ENCODE measurements at places on chromosomes 1 and 21.

DNA sequence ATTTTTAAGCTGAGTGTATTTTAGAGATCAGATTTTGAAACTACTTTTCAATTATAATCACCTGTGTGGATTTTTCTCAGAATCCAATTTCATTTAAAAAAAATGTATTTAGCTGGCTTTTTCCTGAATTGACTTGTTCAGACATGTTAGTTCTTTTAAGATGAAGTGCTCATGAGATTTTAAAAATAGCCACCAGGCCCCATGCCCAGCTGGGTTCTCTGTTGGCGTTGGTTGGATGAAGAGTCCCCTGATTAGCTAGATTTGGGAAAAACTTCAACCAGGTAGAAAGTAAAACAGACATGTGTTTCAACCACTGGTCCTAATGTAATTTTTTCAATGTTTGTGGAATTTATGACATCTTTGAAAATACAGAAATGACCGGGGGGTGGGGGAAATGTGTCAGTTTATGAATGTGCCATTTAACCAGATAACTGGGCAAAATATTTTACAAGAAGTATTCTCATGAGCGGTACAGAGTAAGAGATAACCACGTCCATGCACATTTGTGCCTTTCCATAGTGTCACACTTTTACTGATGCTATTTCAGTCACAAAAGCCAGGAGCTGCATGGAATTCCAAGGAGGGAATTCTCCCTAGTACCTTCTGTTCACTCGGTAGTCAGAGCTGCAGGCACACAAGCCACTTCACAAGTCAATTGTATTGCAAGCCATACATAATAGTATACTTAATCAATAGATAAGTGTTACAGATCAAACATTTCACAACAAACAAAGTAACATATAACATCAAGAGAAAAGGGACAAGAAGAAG is 51.1 kb downstream of the KCNK1 start:
- DNase-seq = no peak

DNA sequence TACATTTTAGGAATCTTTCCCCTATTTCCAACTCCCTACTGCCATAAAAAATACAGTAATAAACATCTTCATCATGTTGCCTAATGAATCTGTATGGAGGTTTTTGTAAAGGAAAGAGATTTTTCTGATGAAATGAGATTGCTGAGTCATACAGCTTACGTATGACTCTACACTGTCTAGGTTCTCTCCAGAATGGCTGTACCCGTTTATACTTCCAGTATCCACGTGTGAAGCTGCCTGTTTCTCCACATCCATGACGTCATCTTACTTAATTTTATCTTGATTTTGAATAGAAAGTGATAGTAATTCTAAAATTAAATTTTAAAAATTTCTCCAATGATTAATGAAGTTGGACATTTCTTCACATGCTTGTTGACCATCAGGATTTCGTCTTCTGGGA is 103.7 kb downstream of the COQ8A start:
- peak; percentile 66 for DNase-seq

GRCh38 chr1:67683766-67684525 is 1.1 kb upstream of the GADD45A start:
- DNase-seq = peak; percentile 90

DNA sequence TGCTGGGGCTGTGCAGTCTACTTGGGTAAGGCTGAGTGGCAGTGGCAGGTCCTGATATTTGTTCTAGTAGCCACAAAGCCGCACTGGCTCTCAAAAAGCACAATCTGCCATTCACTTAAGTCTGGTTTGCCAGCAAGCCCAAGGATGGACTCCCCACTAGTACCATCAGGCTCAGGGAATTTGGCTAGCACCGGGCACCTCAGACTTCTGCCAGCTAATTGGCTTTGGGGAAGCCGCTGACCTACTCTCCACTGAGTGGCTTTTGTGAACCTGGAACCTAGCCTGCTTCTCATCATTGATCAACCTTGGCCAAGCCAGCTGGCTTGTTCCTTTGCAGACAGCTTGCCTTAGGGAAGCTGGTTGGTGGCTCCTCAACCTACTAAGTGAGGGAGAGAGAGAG is 83.1 kb downstream of the ESRRG start:
- no peak for DNase-seq

DNA sequence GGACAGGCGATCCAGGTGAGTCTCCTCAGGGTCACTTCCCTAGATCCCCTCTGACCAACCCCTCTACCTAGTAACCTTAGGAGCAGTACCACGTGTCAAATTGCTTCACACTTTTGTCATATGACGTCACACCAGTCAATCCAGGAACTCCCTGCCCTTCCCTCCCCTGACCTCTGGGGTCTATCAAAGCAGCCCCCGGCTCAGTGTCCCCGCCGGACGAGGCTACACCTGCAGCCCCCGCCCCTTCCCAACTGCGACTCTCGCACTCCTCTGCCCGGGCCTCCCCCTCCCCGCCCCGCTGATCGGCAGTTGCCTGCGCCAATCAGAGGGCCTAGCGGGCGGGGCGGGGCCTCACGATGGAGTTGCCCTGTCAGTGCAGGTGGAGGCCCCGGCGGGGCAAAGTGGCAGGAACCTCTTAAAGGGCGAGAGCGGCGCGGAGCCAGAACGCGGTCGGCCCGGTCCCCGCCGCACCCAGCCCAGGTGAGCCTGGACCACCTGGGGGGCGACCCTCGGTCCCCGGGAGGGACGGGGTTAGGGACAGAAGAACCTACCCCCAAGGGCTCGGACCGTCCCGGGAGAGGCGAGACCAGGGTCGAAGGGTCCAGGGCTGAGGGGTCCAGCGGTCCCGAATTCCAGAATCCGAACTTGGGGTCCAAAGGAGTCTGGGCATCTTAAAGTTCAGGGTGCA is 27.5 kb upstream of the EPB41 start:
- DNase-seq = peak; percentile 71

GRCh38 chr21:32140151-32140550 is 138.7 kb downstream of the MIS18A start:
- no peak for DNase-seq

- no peak for DNase-seq
Measured at GRCh38 chr1:222865718-222866117, 50.9 kb downstream of the DISP1 start.

DNA sequence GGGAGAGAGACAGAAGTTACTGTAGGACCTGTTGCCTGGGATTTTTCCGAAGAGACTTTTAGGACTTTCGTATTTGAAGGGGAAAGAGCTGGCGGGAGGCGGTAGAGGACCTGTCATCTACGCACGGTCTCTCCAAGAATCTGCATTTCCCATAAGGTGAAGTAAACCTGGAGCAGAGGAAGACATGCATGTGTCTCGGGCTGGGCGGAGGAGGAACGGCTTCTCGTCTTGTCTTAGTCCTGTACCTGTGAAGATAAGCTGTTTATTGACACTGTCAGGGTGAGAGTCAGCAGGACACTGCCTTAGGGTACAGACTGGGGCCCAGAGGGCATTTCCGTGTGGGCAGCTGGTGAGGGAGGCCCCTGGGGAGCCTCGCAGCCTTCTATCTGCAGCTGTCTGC is 123.4 kb upstream of the COL6A1 start:
- no peak for DNase-seq

- no peak for DNase-seq
Measured at GRCh38 chr1:18872071-18872611, 12.7 kb upstream of the TAS1R2 start.

GRCh38 chr1:105027838-105028471 is 1278.3 kb downstream of the AMY1C start:
- DNase-seq = no peak

DNA sequence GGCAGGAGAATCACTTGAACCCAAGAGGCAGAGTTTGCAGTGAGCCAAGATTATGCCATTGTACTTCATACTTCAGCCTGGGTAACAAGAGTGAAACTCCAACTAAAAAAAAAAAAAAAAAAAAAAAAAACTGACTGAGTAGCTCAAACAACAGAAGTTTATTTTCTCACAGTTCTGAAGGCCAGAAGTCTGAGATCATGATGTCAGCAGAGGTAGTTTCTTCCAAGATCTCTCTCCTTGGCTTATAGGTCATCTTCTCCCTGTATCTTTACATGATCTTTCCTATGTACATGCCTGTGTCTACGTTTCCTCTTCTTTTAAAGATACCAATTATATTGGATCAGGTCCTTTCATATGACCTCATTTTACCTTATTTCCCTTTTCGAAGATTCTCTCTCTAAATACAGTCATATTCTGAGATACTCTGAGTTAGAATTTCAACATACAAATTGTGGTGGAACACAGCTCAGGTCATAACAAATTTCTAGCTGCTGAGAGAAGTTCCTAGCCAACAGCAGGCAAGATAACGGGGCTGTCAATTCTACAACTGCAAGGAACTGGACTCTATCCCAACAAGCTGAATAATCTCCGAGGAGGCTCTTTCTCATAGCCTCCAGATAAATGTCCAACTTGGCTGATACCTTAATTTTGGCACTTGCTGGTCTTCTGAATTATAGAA is 187.7 kb upstream of the ADAMTS5 start:
- DNase-seq = no peak

DNA sequence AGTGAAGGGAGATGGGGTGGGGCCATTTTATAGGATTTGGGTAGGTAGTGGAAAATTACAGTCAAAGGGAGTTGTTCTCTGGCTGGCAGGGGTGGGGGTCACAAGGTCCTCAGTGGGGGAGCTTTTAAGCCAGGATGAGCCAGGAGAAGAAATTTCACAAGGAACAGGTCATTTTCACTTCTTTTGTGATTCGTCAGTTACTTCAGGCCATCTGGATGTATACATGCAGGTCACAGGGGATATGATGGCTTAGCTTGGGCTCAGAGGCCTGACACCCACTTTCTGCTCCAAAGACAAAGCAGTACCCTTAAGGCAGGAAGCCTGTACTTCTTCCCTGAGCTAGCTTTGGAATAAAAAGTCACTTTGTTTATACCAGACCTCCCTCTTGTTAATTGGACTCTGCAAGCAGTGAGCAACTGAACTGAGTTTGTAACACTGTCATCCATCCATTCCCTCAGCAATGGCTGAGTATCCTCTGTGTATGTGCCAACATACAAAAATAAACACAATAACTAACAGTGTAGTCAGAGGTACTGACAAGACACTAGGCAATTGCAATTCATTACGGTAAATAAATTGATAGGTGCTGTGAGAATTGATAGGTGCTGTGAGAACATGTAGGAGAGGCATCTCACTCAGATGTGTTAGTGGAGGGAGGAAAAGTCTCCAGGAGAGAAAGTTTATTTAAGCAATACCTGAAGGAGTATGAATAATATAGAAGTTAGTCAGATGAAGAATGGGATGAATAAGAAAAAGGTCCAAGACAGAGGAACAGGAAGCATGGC is 14.7 kb upstream of the RGS2 start:
- DNase-seq = peak; percentile 16

DNA sequence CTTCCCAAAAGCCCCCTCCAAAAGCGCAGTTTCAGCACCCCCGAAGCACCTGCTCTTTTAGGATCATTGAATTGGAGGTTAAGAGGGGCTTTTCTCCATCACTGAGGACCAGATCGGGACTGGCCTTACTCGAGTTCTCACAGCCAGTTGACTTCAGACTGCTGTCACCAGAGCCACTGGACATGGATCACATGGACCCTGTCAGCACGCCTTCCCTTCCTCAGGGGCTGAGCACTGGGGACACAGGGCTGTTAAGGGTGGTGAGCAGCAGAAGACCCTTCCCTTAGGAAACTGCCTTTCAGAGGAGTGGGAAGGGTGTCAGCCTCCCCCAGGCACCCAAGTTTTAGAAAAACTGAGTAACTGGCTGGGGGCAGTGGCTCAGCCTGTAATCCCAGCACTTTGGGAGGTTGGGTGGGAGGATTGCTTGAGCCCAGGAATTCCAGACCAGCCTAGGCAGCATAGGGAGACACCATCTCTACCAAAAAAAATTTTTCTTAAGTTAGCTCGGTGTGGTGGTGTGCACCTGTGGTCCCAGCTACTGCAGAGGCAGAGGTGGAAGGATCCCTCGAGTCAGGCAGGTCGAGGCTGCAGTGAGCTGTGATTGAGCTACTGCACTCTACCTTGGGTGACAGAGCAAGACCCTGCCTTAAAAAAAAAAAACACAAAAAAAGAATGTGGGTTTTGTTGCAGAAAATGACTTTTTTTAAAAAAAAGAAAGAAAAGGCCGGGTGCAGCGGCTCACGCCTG is 584 bp upstream of the FGR start:
- no peak for DNase-seq

DNA sequence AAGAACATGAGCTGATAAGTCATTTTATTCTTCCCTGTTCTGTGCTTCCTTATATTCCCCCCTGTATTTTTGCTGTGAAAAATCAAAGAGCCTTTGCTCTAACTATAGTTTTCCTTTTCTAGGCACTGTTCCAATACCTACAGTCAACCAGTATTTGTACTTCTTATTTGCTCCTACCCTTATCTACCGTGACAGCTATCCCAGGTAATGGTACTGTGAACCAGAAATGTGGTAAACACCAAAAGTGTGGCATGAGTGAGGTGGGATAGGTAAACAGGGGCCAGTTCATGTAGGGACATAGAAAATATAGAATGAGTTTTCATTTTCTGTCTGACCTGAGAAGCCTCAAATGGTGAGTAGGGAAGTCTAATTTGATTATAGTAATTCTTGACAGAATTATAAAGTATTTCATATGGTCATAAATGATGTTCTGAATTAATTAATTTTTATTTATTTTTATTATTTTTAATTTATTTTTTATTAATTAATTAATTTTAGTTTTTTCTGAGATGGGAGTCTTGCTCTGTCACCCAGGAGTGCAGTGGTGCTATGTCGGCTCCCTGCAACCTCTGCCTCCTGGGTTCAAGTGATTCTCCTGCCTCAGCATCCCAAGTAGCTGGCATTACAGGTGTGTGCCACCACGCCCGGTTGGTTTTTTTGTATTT is 22.9 kb upstream of the AXDND1 start:
- DNase-seq = no peak

GRCh38 chr1:240538776-240539430 is 73.1 kb downstream of the GREM2 start:
- no peak for DNase-seq

DNA sequence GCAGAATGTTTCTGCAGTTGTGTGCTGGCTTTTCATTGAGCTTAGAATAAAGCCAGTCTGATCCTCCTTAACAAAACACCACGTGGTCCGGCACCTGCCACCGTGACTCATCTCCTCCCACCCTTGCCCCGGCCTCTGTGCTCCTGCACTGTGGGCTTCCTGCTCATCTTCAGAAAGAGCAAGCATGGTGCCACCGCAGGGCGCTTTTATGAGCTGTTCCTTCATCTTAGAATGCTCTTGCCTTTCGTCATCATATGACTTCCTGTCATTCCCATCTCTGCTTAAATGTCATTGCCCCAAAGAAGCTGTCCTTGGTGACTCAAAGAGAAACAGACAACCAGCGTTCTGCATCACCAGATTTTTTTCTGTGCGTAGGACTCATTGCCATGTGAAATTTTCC is 117.8 kb downstream of the HHAT start:
- peak; percentile 74 for DNase-seq

GRCh38 chr1:154821083-154821482 is 49.0 kb downstream of the KCNN3 start:
- no peak for DNase-seq

Measured in ELR (cell line).